ENCODE measurements at places on chromosomes 7 and 10. TPM values are rescaled to one million over a fixed set of nuclear protein-coding genes. Genes with fewer than 3 reads are reported as not detected.

The ADAM22 gene
- 3.1 TPM for total RNA-seq

The SSC4D gene
- 0.76 TPM for total RNA-seq

The STAMBPL1 gene
- total RNA-seq: 48.8 TPM

The PWWP2B gene
- total RNA-seq: 12.1 TPM

The CCDC172 gene
- total RNA-seq: not detected

The LRGUK gene
- total RNA-seq: 0.67 TPM

The STEAP2 gene
- total RNA-seq: 2.5 TPM

The SMKR1 gene
- total RNA-seq: 0.84 TPM

DNA sequence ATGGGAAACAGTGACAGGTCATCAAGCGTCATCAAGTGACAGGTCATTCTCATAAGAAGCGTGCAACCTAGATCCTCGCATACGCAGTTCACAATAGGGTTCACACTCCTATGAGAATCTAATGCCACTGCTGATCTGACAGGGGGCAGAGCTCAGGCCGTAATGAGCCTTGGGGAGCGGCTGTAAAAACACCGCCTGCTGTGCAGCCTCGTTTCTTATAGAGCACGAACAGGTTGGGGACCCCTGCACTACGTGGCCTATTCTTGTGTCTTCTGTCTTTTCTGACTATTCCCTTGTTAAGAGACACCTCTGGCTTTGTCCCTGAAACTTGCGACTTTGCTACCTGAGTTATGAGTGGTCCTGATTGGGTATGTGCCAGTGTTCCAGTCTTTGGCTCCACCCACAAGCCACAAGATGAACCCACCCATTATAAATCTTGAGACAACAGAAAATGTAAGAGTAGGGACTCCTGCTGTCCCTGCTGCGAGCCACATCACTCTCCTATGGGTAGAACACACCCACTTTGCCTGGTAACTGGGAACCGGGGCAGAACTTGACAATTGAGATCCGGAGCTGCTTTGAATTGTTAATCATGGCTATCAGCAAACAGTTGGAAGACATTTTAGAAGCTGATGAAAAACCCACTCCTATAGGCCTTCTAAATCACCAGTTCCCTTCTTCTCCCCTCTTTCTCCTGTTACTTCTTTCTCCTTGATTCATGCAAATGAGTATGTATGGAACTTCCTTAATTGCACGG, 55.8 kb upstream of the EXOC4 start:
- DNase-seq: no peak

- DNase-seq: peak; percentile 70
Measured at GRCh38 chr10:61815496-61815895, 86.0 kb upstream of the ARID5B start.

GRCh38 chr7:106965108-106965507, 79.4 kb upstream of the PRKAR2B start:
- DNase-seq: no peak

DNA sequence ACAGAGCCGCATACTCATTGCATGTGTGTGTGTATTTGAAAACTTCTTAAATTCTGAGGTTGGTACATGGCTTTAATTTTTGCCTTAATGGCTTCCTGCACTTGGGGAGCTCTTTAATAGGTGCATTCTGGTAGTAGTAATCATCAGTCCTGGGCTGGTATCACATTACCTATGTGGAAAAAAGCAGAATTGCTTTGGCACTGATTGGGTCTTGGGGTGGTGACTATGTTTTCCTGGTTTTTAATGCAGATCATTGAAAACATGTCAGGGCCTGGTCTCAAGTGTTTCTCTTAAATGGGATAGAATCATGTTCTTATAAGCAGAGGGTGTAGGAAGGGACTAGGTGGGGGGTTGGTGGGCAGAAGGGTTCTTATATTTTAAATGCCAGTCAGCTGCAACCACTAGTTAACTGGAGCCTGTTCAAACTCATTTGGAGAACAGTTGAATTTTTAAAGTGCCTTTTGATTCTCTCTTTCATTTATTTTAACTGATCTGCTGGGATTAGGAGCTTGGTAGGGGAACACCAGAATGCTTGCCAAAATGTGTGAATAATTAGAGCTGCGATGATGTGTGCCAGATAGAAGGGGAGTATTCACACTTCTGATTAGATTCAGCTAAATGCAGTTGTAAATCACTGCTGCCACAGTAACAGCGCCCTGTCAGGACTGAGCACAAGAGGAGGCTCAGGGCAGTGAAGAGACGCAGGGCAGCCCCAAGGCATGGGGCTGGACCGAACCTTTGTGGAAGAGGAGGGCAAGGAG, 633.5 kb upstream of the GALNT17 start:
- DNase-seq: no peak

DNA sequence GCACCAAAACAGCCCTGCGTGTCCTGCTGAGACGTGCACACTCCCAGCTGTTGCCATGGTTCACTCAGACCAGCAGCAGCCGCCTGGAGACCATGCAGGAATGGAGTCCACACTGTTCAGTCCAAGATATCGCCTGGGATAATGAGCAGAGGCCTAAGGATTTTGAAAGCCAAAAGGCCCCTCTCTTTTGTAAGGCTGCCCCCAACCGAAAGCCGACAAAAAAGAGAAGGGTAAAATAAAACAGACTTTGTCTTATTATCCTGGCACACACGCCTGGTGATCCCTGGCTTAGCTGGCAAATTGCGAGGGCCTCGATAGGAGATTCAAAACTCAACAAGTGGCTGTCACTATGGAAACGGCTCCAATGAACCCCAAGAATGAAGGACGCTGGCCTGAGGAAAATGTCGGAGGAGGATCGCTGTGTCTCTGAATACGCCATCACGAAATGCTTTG, 263.6 kb downstream of the SKIDA1 start:
- no peak for DNase-seq

DNA sequence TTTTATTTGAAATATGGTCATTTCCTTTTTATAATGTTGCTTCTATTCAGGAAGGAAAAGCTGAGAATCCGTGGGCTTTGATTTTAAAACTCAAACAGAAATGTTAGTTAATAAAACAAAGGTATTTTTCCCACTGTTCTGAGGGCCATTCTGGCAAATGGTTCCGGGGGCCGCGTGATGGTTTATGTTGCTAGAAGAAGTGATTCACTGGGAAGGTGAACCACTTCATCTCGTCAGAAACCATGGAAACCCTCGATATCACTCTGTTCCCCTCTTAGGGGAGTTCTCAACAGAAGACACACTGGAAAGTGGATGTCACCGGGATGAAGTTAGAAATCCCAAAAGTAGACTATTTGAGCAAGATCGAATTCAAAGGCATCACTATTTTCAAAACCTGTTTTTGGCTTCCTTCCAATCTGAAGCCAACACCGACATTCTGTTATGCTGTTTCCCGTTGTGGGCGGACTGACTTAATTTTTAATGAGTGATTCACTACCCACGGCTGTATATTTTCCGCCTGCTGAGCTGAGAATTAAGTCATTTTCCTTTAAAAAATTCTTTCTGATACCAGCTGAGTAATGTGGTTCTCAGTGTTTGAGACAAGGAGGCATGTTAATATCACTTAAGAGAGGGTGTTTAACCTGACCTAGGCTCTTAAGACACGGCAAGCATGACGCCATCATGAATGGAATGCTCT, 84.1 kb downstream of the PTPRE start:
- peak; percentile 79 for DNase-seq

DNA sequence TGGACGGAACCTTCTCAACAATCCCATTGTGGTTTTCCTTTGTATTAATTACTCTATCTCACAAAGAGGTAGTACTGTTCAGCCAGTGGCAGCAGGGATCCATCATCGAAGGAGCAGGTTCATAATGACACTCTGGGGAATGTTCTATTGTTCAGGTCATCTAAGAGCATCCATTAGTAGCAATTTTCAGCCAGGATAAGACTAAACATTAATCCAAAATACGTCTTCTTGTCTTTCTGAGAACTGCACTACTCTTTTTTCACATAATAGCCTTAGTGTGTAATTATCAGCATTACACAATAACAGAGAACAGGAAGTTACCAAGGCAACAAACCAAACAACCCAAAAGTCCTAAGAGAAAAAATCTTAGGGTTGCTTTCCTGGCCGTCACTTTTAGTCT, 259.5 kb upstream of the VWC2 start:
- DNase-seq: no peak

DNA sequence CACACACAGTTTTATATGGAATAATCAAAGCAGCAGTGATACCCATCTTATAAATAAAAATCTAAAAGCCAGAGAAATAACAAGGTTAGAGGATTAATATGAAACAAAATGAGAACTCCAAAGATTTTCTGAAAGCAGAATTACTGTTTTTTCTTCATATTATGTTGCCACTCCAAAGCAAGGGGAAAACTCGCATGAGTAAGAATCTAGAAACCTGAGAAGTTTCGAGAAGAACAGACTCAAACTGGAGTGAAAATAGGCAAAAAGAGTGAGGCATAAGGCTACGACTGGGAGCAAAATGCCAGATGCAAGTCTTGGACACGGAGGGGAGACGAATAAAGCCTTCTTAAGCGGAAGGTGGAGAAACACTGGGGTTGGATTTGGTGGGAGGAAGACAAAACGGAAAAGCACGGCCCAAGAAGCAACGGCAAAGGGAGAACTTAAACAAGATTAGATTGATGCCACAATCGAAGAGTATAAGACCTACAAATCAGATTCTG, 923 bp downstream of the TNPO3 start:
- DNase-seq: no peak

GRCh38 chr7:44056681-44057080, 8.7 kb downstream of the PGAM2 start:
- no peak for DNase-seq

GRCh38 chr7:30814700-30815387, 43.6 kb downstream of the MINDY4 start:
- DNase-seq: no peak

DNA sequence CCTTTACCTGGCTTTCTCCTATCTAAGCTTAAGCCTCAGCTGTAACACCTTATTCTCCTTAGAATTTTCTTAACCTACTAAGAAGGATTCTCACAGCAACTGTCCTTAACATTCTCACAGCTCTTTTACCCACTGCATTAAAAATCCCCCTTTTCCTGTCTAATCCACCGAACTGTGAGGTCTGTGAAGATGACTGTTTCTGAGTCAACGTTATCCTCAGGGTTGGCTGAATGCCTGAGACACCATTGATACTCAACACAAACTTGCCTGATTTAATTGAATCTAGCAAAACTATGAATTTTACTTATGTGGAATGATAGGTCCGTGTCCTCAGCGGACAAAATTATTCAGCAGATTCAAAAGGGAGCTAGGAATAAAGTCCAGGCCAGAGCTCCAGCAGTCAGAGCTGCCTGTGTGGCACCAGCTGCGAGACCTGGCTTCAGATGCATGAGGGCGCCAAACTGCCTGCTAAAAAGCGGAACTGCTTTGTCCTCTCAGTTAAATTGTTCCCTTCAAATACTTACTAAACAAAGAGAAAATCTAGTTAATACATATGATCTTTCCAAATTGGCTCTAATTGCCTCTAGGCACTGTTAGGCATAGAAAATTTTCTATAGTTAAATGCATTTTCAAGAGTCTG, 33.4 kb upstream of the VWDE start:
- DNase-seq: peak; percentile 54

Data from A172 (cell line).